ENCODE measurements at places on chromosomes 13 and 19. TPM values are rescaled to one million over a fixed set of nuclear protein-coding genes. Genes with fewer than 3 reads are reported as not detected.

- H3K36me3 ChIP-seq: no peaks in the 10 kb centered on the region
- DNase-seq: no peak
- no peaks in the 10 kb centered on the region for H3K4me1 ChIP-seq
- no peak overlapping the region for H3K27ac ChIP-seq
- H3K27me3 ChIP-seq: no peaks in the 10 kb centered on the region
- no peak overlapping the region for H3K4me3 ChIP-seq
Observed at GRCh38 chr13:67821606-67822005, 591.5 kb upstream of the PCDH9 start.

KLK7 gene
- polyA plus RNA-seq: not detected

DNA sequence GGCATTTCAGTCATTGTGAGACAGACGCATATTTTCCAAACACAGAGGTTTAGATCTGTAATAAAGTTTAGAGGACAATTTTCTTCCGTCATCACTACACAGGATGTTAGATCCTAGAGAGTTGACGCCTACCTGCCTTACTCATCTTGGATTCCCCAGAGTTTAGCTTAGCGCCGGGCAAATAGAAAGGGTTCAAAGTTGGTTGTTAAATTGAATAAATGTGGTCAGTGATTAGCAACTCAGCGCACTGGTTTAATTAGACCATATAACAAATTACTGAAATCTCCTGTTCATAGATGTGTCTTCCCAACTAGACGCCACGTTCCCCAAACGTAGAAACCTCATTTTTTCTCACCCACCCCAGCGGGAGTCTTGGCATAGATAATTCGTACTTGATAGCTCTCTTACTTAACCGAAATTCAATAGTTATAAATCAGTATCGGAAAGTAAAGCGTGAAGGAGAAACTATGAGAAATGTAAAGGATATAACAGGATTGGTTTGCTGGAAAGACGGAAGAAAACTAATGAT is 726 bp upstream of the UFM1 start:
- H3K36me3 ChIP-seq: peaks cover 3% of the 10 kb centered on the region
- H3K27ac ChIP-seq: peak overlapping the region; percentile 84
- no peaks in the 10 kb centered on the region for H3K27me3 ChIP-seq
- no peak for DNase-seq

- H3K4me1 ChIP-seq: peaks cover 21% of the 10 kb centered on the region
- no peak overlapping the region for H3K4me3 ChIP-seq
- H3K27me3 ChIP-seq: no peaks in the 10 kb centered on the region
Observed at GRCh38 chr19:49106648-49107135, 7.5 kb upstream of the LIN7B start.

DACH1 gene
- 1.9 TPM for polyA plus RNA-seq

ELSPBP1 gene
- polyA plus RNA-seq: not detected

C19orf33 gene
- 24.9 TPM for polyA plus RNA-seq

ZNF793 gene
- 7.2 TPM for polyA plus RNA-seq

- no peak overlapping the region for H3K27ac ChIP-seq
- peaks cover 27% of the 10 kb centered on the region for H3K4me1 ChIP-seq
- DNase-seq: peak; percentile 83
- H3K36me3 ChIP-seq: no peaks in the 10 kb centered on the region
- no peaks in the 10 kb centered on the region for H3K27me3 ChIP-seq
- H3K4me3 ChIP-seq: no peak overlapping the region
Observed at GRCh38 chr19:18112989-18113478, 15.5 kb downstream of the MAST3 start.

- peak overlapping the region; percentile 60 for H3K27ac ChIP-seq
- no peak for DNase-seq
- H3K27me3 ChIP-seq: no peaks in the 10 kb centered on the region
- no peak overlapping the region for H3K4me3 ChIP-seq
Observed at GRCh38 chr13:112693831-112694497, 4.1 kb downstream of the ATP11A start.

FGF21 gene
- polyA plus RNA-seq: not detected

DNA sequence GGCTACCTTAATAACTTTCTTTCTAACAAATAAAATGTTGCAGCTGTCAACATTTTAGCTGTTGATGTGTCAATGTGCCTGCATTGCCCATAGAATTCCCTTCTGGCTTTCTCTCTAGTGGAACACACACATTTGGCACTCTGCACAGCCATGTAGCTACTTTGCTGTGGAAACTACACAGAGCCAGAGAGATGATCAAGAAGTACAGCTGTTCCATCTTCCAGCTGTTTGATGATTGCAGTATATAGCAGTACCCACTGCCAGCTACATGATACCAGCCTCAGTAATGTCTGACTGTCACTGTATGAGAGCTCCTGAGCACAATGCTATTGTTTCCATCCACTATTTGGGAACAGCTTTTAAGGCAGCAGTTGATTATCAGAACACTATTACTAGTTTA is 843.0 kb downstream of the PCDH17 start:
- H3K4me1 ChIP-seq: no peaks in the 10 kb centered on the region
- no peak for DNase-seq
- no peak overlapping the region for H3K27ac ChIP-seq

DNA sequence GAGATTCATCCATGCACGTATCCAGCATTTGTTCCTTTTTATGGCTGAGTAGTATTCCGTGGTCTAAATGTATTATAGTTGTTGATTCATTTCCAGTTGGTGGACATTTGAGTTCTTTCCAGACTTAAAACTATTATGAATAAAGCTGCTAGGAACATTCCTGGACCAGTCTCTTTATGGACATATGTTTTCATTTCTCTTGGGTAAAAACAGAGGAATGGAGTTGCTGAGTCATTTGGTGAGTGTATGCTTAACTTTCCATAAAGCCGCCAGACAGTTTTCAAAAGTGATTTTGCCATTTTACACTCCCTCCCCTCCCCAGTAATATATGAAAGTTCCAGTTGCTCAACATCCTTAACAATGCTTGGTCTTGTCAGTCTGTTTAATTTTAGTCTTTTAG is 116.4 kb downstream of the TSHZ3 start:
- no peaks in the 10 kb centered on the region for H3K4me1 ChIP-seq

DNA sequence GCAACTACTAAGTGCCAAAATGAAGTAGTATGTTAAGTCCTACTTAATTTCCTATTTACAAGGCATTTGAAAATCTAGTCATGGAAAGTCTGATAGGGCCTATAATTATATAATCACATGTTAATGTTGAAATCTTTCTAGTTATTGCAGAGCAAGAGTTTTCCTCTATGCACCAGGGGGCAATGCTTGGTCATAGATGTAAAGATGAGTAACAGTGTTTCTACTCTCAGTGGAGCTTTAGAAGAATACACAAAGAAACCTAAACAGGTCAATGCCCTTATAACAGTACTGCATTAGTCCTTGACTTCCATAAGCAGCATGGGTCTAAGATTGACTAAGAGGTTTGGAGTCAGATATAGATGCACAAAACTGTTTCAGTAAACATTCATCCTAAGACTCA is 218.7 kb downstream of the KCTD12 start:
- H3K27me3 ChIP-seq: no peaks in the 10 kb centered on the region
- no peak overlapping the region for H3K4me3 ChIP-seq
- H3K4me1 ChIP-seq: no peaks in the 10 kb centered on the region
- H3K27ac ChIP-seq: no peak overlapping the region
- DNase-seq: peak; percentile 32
- H3K36me3 ChIP-seq: no peaks in the 10 kb centered on the region

DNA sequence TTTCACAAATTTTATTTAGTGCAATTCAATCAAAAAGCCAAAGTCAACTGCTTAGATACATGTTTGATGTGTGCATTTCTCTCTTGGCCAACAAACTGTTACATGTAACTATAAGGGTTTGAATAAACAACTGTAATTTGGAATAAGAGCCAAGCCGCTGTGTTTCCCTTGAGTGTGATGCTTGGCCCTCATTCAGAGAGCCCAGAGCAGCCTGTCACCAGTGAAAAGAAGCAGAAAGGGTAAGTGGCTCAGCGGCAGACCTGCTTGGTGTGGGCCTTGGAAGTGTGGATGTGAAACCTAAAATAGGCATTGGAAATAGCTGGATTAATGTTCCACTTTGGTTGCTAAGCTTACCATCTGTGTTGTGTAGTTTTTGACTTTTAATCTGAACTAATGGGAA is 924.6 kb downstream of the OLFM4 start:
- no peaks in the 10 kb centered on the region for H3K36me3 ChIP-seq
- DNase-seq: no peak
- H3K27me3 ChIP-seq: no peaks in the 10 kb centered on the region
- H3K4me3 ChIP-seq: no peak overlapping the region

DNA sequence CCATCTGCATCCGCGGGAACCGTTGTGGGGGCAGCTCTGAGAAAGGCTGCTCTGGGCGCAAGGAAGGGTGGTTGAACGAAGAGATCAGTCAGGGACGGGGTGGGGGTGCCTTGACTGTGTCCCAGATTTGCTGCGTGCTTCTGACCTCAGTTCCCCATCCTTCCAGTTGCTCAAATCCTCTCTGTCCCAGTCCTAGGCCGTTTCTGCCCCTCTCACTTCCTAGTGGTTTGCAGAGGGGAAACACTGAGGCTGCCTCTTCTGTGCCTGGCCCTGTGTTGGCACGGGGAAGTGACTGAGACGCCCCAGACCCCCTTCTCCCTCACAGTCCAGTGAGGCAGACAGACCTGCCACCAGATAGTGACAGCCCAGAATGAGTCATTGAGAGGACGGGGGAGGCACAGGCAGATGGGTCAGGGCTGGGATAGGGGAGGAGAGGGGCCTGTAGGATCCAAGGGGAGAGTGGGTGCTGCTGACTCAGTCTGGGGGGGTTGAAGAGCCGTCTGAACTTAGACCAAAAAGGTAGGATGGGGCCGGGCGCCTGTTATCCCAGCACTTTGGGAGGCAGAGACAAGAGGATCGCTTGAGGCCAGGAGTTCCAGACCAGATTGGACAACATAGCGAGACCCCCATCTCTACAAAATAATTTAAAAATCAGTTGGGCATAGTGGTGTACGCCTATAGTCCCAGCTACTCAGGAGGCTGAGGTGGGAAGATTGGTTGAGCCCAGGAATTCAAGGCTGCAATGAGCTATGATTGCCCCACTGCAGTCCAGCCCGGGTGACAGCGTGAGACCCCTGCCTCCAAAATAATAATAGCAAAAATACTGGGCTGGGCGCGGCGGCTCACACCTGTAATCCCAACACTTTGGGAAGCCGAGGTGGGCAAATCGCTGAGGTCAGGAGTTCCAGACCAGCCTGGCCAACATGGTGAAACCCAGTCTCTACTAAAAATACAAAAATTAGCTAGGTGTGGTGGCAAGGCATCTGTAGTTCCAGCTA is 26.5 kb downstream of the NUMBL start:
- H3K27ac ChIP-seq: peak overlapping the region; percentile 93
- H3K27me3 ChIP-seq: no peaks in the 10 kb centered on the region
- peaks cover 24% of the 10 kb centered on the region for H3K36me3 ChIP-seq
- peak overlapping the region; percentile 68 for H3K4me3 ChIP-seq
- DNase-seq: no peak

LRRC63 gene
- not detected for polyA plus RNA-seq

DNA sequence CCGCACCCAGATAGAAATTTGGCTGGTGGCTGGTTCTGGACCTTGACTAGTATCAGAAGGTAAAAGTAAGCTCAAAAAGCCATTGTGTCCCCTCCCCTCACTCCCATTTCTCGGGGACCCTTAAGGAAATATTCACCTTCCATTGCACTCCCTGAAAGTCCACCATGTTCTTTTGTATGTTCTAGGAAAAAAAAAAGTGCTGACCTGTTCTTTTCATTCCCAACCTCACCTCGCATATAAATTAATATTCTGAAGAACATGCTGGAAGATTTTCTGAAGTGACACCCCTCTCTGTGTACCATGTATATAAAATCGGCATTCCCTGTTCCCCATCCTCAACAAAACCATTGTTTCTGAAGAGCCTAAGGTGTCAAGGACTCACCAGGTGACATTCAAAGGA is 43.2 kb downstream of the ZNF557 start:
- no peaks in the 10 kb centered on the region for H3K27me3 ChIP-seq
- no peak for DNase-seq
- H3K4me3 ChIP-seq: no peak overlapping the region
- peaks cover 36% of the 10 kb centered on the region for H3K36me3 ChIP-seq

- no peak overlapping the region for H3K4me3 ChIP-seq
- no peak overlapping the region for H3K27ac ChIP-seq
- no peaks in the 10 kb centered on the region for H3K27me3 ChIP-seq
- no peaks in the 10 kb centered on the region for H3K4me1 ChIP-seq
Observed at GRCh38 chr19:31938675-31939074, 406.7 kb upstream of the ZNF507 start.

GRCh38 chr13:95307507-95307906 is 6.3 kb upstream of the ABCC4 start:
- no peaks in the 10 kb centered on the region for H3K36me3 ChIP-seq
- no peaks in the 10 kb centered on the region for H3K4me1 ChIP-seq
- no peak overlapping the region for H3K27ac ChIP-seq
- no peaks in the 10 kb centered on the region for H3K27me3 ChIP-seq

DNA sequence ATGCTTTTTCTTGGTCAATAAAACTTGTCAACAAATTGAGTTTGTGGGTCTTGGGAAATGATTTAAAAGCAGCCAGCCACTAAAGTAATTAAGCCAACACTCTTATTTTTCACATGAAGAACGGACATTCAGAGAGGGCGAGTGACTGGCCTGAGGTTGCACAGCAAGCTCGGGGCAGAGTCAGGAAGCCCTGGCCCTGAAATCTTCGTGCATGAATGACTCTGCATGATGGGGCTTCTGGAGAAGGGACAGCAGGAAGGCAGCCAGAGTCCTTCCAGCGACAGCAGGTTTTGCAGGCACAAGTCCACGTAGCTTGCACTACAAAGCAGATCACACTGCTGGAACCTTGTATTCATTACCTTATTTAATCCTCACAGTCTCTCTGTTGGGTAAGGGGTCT is 232.5 kb downstream of the ZNF536 start:
- no peaks in the 10 kb centered on the region for H3K4me1 ChIP-seq
- no peaks in the 10 kb centered on the region for H3K36me3 ChIP-seq
- no peak overlapping the region for H3K4me3 ChIP-seq

DNA sequence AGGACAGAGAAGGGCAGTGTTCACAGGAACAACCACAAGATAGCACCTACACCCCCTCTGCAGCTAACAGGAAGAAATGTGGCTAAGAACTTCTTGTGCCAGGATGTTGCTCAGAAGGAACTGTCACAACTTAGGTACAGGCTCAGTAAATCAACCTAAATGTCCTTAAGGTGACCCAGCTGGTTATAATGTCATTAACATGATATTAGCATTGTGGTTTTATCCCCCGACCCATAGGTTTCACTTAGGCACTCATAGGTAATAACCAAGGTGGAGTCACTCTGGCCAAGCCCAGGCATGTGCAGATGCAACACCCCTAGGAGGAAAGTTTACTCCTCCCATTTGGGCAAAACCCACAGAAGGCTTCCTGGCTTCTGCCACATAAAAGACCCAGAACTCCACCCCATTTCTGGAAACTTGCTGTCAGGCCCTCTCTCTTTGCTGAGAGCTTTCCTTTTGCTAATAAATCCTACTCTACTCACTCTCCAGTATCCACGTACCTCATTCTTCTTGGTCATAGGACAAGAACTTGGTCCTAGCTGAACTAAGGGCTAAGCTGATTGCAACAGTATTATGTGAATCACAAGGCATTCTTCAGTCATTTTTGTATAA is 951.3 kb downstream of the SLITRK5 start:
- H3K4me1 ChIP-seq: no peaks in the 10 kb centered on the region
- no peak for DNase-seq
- no peak overlapping the region for H3K4me3 ChIP-seq
- no peak overlapping the region for H3K27ac ChIP-seq
- no peaks in the 10 kb centered on the region for H3K36me3 ChIP-seq

APLP1 gene
- polyA plus RNA-seq: 24.2 TPM

SIGLEC14 gene
- polyA plus RNA-seq: 0.93 TPM

COLGALT1 gene
- 38.6 TPM for polyA plus RNA-seq

- no peaks in the 10 kb centered on the region for H3K4me1 ChIP-seq
- DNase-seq: peak; percentile 47
- H3K27me3 ChIP-seq: no peaks in the 10 kb centered on the region
- H3K36me3 ChIP-seq: peaks cover 71% of the 10 kb centered on the region
- H3K4me3 ChIP-seq: no peak overlapping the region
Observed at GRCh38 chr19:49555600-49556411, 24.6 kb downstream of the NOSIP start.

DLEU7 gene
- 0.03 TPM for polyA plus RNA-seq
